Heart right ventricle (tissue), 16 donors: ENCODE measurements at places on chromosomes 7 and 10. TPM values are rescaled to one million over a fixed set of nuclear protein-coding genes. Genes with fewer than 3 reads are reported as not detected.

DNA sequence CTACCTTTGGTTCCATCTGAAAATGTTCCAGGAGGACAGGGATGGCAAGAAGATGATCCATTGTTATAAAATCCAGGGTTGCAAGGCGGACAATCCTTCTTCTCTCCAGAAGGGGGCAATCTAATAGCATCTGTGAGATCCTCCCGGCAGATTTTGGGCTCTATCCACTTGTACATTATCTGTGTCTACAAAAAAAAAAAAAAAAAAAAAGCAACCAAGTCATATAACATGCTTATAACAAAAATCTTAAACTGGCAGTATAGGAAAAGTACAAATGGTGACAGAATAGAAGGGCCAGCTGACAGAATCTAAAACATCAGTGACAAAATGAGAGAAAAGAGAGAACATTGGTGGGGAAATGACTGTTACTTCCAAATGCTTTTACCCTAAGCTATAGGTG lies 132.7 kb downstream of the ELAPOR2 start:
- DNase-seq, result no peak

- no peak for DNase-seq
These were observed 83.8 kb downstream of the TEX36 start for GRCh38 chr10:125599194-125599593.

DNA sequence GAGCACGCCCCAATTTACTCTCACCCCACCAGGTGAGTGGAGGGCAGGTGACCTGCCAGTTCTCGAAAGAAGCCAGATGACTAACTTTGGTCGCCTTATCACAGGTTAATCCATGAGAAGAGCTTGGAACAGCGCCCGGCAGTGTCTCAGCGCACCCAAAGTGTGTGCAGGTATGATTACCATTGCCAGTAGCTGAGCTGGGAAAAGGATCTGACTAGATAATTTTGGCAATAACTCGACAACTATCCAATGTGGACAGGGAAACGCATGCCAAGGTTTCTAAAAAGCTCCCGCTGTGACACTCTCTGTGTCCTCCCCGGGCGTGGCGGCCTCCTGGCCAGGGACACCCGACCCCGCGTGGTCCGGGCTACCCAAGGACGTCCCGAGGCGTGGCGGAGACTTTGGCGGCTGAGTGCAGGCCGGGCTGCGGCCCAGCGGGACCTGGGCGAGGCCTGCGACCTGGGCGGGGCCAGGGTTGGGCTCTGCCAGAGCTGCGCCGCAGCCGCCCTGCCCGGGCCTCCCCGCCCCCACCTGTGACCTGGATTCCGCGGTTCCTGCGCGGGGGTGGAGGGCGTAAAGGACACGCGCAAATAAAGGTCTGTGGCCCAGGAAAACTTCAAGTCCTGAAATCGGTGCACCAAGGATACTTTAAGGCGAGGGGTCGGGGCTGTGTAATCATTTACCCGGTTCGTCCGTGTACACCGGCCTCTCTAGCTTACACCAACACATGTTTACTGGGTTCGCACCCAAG lies 13.7 kb upstream of the WAPL start:
- DNase-seq, result peak; percentile 78

GRCh38 chr10:34151931-34152330 lies 663.2 kb downstream of the PARD3 start:
- DNase-seq, result no peak

DNA sequence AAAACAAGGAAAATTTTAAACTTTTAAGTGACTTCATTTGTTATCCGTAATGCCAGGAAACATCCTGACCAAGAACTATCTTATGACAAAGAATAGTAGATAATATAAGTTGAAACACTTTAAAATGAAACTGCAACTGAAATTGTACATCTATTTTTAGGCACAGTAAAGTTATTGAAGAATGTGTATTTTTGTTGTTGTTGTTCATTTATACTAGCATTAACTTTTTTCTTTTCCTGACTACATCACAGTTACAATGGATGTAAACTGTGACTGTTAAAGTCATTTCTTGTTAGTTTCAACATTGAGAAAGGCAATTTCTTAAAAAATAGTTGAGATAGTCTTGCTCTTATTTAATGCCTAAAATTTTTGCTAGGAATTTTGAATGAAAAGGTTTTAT lies 2.6 kb downstream of the CPED1 start:
- DNase-seq, result no peak

GRCh38 chr10:52955337-52955736 lies 182.8 kb upstream of the MBL2 start:
- no peak for DNase-seq

DNA sequence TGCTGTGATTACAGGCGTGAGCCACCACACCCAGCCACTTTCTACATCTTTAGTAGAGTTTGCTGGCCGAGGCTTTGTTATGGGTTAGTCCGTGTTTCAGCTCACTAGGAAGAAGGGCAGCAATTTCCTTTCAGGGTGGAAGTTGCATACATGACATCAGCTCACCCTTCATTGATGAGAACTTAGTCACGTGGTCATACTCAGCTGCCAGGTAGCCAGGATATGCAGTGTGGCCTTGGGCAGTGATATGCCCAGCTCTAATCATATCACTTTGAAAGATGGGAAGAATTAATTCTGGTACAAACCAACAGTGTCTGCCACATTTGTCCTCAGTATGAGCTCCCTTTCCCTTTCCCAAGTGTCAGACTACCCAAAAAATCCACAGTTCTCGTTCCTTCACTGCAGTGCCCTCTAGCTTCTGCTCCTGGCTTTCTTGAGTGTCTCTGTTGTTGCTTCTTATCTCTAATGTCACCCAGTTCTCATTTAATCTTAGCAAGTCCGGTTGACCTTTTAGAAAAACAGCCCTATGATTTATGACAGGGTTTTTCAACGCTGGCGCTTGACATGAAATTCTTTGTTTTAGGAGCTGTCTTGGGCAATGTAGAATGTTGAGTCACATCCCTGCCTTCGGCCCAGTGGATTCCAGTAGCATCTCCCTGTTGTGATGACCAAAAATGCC lies 108.7 kb upstream of the ITGB1 start:
- DNase-seq, result no peak

GRCh38 chr7:92051655-92052054 lies 82.6 kb downstream of the CYP51A1 start:
- DNase-seq, result no peak

GRCh38 chr7:107926481-107926880 lies 35.5 kb downstream of the DLD start:
- DNase-seq, result no peak

GRCh38 chr7:39413636-39414223 lies 152.5 kb upstream of the YAE1 start:
- DNase-seq, result no peak

- no peak for DNase-seq
These were observed 141.7 kb downstream of the SORCS1 start for GRCh38 chr10:107022600-107023354.

DNA sequence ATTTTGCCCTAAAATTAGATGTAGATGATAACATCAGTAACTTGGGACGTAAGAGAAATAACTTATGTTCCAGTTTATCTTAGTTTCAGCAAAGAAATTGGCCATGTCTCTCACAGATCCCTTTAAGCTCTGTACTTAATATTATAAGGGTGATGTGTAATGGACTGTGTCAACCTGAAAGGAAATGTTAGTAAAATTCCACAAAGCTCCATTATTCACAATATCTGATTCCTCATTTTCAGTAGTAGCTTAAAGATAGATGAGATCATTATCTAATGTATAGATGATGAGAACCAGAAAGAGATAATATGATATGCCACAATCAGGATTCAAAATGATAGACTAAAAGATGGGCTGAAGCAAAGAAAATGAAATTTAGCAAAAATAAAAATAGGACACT lies 316.8 kb upstream of the CHRM2 start:
- DNase-seq, result no peak

- DNase-seq, result no peak
These were observed 52.6 kb downstream of the PFKP start for GRCh38 chr10:3119796-3120459.

GRCh38 chr7:35848725-35849124 lies 47.9 kb downstream of the SEPTIN7 start:
- no peak for DNase-seq

GRCh38 chr10:113304726-113305125 lies 248.1 kb upstream of the HABP2 start:
- DNase-seq, result no peak

GRCh38 chr10:34740321-34740720 lies 74.8 kb downstream of the PARD3 start:
- DNase-seq, result no peak

- no peak for DNase-seq
These were observed 30.7 kb upstream of the HYCC1 start for GRCh38 chr7:23044581-23044980.

- DNase-seq, result peak; percentile 69
These were observed 62.3 kb upstream of the LBX1 start for GRCh38 chr10:101291331-101292193.

DNA sequence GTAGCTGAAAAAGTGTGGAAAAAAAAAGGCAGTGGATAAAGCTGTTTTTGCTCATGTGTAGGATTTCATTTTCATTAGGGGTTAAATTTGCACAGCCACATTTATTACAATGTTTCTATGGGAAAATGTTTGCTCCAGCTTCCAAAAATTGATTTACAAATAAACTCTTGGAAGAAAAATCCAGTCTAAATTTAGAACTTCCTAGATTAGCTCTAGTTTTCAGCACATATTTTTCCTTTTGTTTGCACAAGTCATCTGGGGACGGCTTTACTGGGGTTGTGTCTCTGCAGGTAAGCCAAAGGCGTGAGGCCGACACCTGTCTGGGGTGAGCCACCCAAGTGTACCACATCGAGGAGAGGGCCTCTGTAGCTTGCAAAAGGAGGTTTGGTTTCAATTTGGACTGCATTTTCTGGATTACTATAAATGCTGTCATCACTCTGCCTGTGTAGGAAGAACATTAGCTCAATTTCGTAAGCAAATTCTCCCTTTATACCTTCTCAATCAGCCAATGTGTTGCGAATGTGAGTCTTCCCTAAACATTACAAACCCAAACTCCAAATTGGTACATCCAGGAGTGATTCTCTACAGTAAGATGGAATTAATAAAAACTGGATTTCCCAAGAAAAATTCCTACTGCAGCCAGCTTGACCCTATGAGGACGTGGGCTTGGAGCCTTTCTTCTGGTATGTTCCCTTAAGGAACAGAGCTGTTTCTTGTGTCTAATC lies 89.5 kb upstream of the ZNF438 start:
- no peak for DNase-seq

- DNase-seq, result no peak
These were observed 58.6 kb upstream of the FEZF1 start for GRCh38 chr7:122363144-122363543.

DNA sequence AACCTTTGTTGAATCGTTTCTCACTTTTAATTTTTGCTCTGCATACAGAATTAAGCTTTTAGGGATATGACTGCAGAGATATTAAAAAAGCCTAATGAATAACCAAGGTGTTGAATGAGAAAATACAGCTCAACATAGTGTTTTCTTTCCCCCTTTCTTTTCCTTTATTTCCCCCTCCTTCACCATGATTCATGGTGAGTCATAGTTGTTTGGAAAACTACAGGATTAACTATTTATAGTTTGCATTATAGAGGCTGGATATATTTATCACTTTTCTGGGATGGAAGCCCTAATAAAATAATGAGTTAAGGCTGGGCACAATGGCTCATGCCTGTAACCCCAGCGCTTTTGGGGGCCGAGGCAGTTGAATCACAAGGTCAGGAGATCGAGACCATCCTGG lies 115.0 kb downstream of the DNAJB9 start:
- no peak for DNase-seq

DNA sequence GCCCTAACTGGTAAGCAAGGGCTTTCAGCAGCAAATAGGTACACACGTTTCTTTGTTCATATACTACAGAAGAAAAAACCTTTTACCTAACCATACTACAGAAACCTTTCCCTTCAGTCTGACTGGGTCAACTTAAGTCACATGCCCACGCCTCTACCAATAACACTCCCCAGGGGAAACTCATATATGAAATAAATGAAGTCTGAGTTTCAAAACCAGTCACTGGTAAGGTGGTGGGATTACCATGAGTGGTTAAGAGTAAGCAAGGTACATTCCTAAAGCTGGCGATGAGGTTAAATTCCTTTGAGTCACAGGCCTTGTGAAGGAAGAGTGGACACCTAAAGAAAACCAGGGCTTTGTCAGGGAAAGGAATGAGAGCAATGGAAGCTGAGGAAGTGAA lies 21.4 kb upstream of the KIF20B start:
- no peak for DNase-seq

DNA sequence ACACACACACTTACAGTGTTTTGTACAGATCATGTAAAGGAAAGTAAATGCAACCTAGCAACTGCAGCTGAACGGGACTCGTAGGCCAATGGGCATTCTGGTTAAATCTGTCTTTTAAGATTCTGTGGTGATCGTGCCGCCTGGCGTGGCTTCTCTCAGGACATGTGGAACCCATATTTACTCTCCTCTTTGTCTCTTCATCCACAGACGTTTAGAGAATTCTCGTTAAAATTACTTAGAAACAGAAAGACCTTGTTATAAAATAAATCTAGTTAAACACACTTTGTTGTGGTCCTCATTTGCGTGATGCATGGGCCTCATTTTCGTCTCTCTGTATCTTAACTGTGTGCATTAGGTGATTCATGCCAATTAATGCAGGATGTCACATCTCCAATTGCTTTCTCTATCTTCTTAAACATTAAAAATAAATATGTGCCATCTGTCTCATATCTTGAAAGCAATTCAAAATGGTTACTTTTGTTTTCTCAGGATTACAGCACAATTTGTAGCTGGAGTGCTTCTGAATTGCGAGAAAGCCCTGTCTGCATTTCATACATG lies 11.5 kb downstream of the KLF6 start:
- DNase-seq, result no peak

- no peak for DNase-seq
These were observed 134.8 kb downstream of the PDE1C start for GRCh38 chr7:31935124-31936054.

DNA sequence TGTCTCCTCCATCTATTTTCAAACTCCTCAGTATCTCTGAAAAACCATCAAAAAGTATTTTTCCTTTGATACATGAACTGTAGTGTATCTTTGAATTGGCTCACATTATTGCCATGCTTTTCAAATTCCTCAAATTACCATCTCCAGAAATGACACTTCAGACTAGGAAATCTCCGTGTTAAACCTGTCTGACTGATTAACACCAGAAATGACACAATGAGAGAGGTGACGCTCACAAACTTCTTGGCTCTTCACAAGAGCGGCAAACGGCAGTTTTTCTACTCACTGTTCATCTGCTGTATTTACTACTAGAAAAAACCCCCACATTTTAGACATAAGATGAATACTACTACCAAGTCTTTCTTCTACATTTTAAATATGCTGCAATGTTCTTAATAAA lies 56.6 kb downstream of the MKX start:
- no peak for DNase-seq

Gene SPDYE8
- not detected for total RNA-seq

Gene CDK5
- 8.1 TPM for total RNA-seq

Gene CC2D2B
- total RNA-seq, result 0.81 TPM

Gene PARD3
- total RNA-seq, result 34.1 TPM

Gene XPNPEP1
- 44.2 TPM for total RNA-seq

Gene GFRA1
- 3.0 TPM for total RNA-seq

Gene PGAM2
- 375 TPM for total RNA-seq

Gene HTR5A
- total RNA-seq, result not detected

Gene ACTR3C
- total RNA-seq, result 3.5 TPM

Gene EN2
- 0.08 TPM for total RNA-seq

Gene TDRD1
- total RNA-seq, result 6.0 TPM

Gene RBM17
- 70.0 TPM for total RNA-seq

Gene MALRD1
- total RNA-seq, result 0.59 TPM

Gene FGFR2
- 0.09 TPM for total RNA-seq

Gene ECD
- total RNA-seq, result 16.3 TPM
